NCI-H1436 treated with DMSO at 0.1 percent for 48 hours (cell line): ENCODE measurements at places on chromosomes 13 and 19.

- peak; percentile 64 for DNase-seq
Measured at GRCh38 chr19:14405758-14406644, 13.1 kb downstream of the DDX39A start.

- DNase-seq, result no peak
Measured at GRCh38 chr13:35016362-35017112, 74.5 kb downstream of the NBEA start.

- DNase-seq, result no peak
Measured at GRCh38 chr13:62626771-62627170, 1211.1 kb upstream of the PCDH20 start.

GRCh38 chr19:48203222-48203793, 32.8 kb downstream of the ZSWIM9 start:
- no peak for DNase-seq

- DNase-seq, result no peak
Measured at GRCh38 chr13:23817830-23818229, 71.4 kb downstream of the MIPEP start.
